ENCODE measurements at places on chromosomes 4 and X. TPM values are rescaled to one million over a fixed set of nuclear protein-coding genes. Genes with fewer than 3 reads are reported as not detected.

GRCh38 chr4:38673130-38673978, 9.4 kb downstream of the KLF3 start:
- DNase-seq: peak; percentile 76

DNA sequence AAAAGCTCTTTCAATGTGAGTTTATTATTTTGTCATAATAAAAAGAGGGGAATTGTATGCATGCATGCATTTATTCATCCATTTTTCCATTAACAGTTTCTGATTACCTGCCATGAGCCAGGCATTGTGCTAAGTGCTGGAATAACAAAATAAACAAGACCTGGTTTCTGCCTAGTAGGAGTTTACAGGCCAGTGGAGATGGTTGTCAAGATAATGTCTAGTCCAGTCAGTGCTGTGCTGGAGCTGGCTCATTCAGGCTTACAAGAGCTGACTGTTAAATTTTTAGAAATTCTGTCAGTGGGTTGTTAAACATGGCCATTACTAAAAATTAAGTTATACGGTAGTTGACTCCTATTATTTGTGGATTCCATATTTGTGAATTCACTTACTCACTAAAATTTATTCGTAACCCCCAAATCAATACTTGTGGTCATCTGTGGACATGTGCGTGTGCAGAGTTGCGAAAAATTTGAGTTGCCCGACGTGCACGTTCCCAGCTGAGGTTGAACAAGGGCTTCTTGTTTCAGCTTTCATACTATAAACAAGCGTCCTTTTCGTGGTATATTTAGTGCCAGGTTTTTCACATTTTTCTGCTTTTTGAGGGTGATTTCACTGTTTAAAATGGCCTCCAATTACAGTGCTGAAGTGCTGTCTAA, 172.3 kb upstream of the RPS6KA3 start:
- DNase-seq: no peak

DNA sequence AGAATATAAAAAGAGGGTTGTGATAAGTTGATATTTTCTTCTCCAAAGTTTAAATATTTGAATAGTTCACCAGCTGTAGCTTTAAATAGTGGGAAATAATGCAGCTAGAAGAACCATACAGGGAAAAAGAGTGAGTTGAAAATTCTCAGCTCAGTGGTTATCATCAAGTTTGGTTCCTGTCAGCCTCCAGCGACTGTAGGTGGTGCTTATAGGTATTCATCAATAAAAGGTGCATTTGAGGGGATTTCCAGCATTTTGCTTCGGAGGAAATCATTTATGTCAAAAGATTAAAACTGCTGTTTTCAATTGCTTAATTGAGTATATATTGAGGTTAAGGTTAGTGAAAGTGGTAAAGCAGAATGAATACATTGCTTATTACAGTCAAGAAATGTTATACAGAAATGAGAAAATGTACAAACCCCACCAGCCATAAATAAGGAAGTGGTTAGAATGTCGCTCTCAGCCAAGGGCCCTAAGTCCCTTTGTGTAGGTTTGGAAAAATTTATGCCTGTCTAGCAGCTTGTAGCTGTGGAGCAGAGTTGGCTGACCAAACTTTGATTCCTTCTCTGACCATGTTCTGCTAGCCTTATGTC, 532.9 kb upstream of the FTHL17 start:
- no peak for DNase-seq

DNA sequence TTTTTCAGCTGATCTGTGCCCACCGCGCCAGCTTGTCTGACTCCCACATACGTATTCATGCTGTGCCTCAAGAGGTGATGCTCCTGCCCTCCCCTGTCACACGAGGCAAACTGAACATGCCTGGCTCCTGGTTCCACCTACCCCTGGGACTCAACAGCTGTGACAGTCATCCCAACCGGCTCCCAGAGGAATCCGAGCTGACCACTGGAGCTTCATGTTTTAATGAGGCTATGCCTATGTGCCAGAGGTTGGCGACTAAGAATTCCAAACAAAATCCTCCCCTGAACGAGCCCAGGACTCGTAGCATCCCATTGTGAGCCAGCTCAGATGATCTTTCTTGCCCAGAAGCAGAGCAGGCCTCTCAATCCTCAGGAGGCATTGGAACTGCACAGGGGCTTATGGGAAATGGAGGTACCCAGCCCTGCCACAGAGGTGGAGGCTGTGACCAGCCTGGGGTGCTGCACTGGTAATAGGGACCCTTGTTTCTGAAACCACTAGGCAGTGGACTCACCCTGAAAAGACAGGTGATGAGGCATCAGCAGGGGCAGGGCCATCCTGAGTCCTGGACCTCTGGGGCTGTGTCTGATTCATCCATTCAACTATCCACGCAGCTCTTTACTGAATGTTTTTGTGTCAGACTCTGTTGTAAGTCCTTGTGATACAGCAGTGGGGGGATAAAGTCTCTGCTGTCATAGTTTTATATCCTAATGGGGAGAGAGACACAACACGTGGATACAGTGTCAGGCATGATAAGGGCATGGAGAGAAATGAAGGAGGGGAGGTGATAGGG, 325.0 kb downstream of the EVC2 start:
- no peak for DNase-seq

DNA sequence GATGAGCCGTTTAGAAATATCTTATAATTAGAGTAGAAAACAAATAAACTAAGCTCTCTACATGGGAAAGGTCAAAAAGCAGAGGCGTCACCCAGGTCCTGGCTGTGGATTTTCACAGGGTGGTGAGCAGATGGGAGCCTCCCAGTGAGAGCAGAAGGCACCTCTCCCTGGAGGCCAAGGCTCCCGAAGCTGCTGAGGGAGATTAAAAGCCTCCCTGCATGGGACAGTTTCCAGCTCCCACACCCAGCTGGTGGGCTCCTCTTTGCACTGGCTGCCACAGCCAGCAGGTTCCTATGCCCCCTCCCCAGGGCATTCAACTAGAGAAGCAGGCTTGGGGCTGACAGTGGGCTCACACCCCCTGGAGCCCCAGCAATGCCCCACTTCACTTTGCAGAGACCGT, 55.2 kb upstream of the TBC1D9 start:
- DNase-seq: no peak

DNA sequence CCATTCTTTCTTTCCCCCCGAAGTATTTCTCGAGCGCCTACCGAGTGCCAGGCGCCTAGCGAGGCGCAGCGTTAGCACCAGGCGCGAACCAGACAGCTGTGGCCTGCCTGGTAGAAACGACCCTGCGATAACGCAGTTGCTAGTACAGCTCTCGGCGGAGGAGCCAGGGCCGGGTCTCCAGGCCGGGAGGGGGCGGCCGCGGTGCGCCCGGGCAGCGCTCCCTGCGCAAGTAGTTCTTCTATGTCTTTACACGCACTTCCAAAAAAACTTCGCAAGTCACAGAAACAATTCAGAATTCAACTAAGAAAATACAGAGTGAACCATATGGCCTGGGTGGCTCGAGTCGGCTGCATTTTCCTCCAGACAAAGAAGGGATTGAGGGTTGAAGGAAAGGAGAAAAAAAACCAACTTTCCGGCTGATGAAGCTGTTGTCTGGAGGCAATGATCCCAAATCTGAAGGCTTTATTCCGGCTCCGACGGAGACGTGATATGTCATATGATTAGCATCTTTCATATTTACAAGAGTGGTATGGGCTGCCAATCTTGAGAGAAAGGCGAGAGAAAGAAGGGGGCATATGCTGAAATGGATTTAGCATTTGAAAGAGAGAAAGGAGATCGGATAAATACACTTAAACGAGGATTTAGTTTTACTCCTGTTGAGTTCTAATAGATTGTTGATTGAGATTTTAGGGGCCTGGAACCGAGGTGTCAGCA, 7.2 kb upstream of the NEUROG2 start:
- DNase-seq: no peak

DNA sequence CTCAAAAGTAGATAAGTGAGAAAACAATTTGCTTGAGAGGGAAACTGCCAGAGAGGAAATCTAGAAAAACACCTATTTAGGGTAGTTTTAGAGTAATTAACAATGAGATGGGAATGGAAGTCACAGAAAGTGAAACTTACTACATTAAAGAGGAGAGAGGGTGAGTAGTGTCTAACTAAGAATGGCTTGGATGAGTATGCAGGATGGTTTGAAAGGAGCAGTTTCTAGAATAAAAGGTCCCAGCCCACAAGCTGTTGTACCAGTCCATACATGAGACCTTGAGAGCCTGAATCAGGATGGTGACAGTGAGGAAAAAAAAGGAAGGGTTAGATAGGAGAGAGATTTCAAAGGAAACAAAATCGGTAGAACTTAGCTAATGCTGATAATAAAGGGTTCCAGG, 1.3 kb downstream of the GAR1 start:
- no peak for DNase-seq

DNA sequence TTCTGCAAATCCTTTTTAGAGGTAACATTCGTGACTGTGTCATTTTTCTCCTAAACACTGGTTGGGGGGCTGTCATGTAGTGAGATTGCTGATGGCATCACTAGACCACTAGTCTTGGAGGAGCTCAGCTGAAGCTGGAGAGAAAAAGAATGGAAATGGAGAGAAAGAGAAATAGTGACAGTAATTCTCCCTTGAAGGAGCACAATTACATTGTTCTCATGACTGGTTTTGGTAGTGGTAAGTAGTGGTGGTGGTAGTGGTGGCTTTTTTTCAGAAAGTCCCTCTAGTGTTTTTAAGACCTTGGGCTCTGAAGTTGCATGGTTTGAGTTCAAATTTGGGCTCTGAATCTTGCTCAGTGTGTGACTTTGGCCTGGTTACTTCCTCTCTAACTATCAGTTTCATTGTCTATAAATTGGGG, 99.8 kb downstream of the LARP7 start:
- no peak for DNase-seq

DNA sequence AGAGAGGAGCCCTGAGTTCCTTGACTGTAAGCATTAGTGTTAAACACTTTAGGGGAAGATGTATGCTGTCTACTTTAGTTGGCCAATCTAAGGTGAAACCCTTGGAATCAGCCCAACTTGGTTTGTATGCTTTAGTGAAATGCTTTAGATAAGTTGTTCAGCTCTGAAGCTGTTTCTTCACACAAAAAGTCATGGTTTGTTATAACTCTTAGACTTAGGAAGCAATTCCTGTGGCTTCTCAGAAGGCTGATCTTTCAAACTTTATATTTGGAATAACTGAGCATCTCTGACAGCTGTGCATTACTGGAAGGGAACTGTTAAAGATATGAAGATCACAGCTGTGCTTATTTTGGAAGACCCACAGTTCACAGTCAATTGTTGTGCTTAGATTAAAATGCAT, 714.1 kb downstream of the FAT4 start:
- DNase-seq: no peak

DNA sequence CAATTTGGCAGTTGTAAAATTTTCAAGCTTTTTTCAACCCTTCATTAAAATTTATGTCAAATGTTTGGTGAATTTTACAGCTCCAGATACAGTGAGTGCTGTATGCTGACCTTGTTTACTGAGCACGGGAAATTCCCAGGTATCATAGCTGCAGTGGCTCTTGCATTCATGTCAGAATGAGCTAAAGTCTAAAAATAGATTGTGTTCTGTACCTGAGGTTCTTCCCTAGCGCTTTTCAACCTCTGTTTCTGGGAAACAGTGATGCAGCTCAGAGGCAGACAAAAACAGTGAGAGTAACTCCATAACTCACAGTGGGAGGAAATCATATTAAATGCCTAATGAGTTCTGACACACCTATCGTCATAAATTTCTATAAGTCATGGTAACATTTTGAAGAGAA, 393.8 kb upstream of the GNPDA2 start:
- no peak for DNase-seq

- peak; percentile 81 for DNase-seq
Measured at GRCh38 chr4:8267077-8267476, 2.5 kb upstream of the HTRA3 start.

- no peak for DNase-seq
Measured at GRCh38 chrX:31258166-31258565, 186.3 kb upstream of the FTHL17 start.

DNA sequence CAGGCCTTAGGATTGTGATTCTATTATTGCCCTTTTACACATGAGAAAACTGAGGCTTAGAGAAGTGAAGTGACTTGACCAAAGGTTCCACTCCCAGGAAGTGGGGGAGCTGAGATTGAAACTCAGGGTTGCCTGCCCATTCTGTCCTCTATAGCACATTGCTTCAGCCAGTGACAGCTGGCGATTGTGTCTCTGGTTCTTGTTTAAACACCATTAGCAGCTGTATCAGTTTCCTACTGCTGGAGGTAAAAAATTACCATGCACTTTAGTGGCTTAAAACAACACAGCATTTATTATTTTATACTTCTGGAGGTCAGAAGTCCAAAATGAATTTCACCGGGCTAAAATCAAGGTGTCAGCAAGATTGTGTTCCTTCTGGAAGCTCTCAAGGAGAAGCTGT, 205.8 kb upstream of the MAMLD1 start:
- no peak for DNase-seq

TIMP1 gene
- total RNA-seq: 617 TPM

SH3D19 gene
- 98.6 TPM for total RNA-seq

DRD5 gene
- not detected for total RNA-seq

DNA sequence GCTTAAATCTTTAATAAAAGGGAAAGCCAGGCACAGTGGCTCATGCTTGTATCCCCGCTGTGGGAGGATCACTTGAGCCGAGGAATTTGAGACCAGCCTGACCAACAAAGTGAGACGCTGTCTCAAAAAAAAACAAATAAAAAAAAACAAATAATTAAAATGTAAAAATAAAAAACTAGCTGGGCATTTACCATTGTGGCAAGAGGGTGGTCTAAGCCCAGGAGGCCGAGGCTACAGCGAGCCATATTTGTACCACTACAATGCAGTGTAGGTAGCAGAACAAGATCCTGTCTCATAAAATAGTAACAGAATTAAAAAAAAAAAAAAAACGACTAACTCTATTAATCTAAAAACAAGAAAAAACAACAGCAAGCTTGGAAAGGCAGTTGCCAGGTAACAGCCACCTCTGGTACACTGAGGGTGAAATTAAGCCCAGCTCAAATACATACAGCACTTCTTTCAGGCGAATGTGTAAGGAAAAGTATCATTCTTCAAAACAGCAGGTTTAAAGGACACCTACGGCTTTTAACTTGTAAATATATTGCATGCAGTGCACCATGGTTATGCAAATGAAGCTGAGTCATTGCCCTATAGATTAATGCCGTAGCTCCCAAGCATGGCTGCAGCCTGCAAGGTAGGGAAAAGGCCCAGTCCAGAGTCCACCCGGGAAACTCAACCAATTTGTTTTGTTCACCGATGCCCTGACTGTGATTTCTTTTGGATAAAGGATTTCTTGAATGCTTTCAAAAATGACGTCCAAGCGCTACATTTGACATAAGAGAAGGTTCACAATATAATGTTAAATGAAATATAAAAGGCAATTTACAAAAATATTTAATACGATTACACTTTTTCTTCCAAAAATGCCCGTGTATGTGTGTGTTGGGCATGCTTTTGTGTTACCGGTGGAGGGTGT, 14.5 kb upstream of the TXLNG start:
- no peak for DNase-seq
